ENCODE measurements at places on chromosomes 6 and 20.

DNA sequence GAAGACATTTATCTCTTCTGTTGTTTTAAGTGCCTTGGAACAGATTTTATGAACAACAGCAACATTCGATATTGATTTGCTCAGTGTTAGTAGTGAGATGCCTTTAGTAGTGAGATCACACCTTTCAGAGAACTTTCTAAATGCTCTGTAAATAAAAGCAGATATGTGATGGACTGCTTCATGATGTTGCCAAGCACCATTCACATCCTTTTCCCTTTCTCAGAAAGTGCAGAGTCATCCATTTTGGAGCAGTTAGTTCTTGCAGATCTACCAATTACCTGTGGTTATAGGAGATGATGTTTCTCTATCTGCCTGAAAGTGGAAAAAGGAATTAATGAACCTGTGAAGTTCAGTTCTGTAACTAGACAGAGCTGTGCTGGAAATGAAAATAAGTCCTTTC lies 27.0 kb downstream of the CBFA2T2 start:
- no peak for DNase-seq

- no peak for DNase-seq
Observed at GRCh38 chr6:11598687-11599086, 61.1 kb downstream of the TMEM170B start.

DNA sequence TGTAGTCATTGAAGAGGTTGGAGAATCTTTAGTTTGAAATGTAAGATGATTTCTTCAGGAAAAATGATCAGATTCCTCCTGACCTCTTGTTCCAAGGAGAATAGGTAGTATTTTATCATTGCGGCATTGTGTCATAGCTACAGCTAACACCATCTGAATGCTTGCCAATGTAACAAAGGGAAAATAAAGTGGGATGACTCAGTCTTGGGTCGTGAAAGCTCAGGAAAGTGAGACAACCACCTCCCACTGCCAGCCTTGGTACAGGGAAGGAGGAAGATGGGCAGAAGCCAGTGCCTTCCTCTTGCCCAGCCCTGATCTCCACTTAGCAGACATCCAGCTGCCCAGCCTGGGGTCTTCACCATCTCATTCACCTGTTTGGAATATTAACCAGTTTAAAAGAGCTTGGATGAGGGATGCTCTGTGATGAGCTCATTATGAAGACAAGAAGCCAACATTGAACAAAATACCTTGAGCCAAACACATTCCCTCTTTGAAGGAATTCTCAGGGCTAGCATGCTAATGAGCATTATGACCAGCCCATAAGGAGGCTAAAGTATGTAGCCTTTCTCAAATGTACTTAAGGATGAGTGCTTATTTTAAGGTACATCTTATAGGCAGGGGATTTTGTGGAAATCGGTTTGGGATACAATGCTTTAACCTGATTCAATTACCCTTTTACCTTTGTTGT lies 40.0 kb upstream of the APCDD1L start:
- no peak for DNase-seq

GRCh38 chr6:154429711-154430110 lies 73.1 kb upstream of the IPCEF1 start:
- no peak for DNase-seq

DNA sequence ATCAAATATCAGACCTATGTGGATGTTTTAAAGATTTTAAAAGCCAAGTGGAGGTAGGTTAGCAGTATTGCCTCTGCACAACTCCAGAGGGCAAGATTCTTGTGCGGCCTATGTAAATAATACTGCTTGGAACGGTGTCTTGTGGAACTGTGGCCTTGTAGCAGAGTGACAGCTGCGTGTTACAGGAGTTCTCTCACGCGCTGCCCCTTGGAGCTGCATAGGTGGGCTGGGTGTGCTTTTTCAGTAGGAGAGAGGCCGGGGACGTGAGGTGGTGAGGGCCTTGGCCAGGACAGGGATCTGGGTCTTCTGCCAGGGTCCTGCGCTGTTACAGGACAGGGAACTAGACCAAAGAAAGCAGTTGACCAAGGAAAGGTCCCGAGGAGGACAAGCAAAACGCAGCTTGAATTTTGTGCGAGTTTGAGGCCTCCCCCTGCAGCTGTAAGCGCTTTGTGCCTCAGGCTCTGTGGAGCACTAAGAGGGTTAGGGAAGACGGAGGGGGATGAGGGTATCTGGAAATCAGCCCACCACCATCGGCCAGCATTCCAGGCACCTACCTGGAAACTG lies 1.5 kb downstream of the TMEM181 start:
- no peak for DNase-seq

DNA sequence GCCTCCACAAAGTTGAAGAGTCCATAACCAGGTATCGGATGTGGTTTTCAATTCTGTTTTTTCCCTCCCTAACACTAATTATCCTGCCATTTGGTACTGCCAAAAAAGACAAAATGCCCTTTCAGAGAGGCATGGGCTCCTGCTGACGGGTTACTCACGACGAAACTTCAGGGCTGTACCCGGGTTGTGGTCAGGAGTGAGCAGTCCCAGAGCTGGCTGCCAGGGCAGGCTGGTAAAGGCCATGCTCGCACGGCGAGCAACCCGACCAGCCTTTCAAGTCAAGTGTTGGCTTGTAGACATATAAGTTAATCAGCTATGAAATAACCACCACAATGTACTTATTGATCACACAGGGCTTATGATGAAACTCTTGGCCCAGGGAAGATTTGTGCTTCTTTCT lies 152.5 kb downstream of the FOXC1 start:
- DNase-seq = no peak

- no peak for DNase-seq
Observed at GRCh38 chr6:33957131-33957891, 153.5 kb upstream of the MLN start.

GRCh38 chr20:58832457-58832856 lies 18.2 kb downstream of the GNAS-AS1 start:
- DNase-seq = no peak

- DNase-seq = no peak
Observed at GRCh38 chr20:63698739-63699465, 2.5 kb downstream of the TNFRSF6B start.

- no peak for DNase-seq
Observed at GRCh38 chr6:161963634-161964234, 689.9 kb upstream of the AGPAT4 start.

Measured in substantia nigra (tissue), 51 donors.